CMK (cell line): ENCODE measurements at places on chromosomes 4 and X.

- DNase-seq, result peak; percentile 9
Measured at GRCh38 chrX:140918398-140919038, 83.9 kb upstream of the SPANXB1 start.

GRCh38 chr4:160352637-160353036 is 1249.8 kb downstream of the RAPGEF2 start:
- no peak for DNase-seq

DNA sequence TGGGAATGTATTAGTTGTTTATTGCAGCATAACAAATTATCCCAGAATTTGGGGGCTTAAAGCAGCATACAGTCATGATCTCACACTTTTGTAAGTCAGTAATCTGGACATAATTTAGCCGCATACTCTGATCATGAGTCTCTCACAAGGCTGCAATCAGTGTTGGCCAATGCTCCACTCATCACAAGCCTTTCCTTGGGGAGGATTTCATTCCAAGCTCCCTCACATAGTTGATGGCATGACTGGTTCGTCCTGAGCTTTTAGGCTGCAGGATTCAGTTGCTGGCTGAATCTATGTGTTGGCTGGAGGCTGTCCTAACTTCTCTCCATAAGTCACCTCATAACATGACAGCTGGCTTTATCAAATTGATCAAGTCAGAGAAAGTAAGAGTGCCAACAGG is 1568.6 kb upstream of the PCDH7 start:
- no peak for DNase-seq

DNA sequence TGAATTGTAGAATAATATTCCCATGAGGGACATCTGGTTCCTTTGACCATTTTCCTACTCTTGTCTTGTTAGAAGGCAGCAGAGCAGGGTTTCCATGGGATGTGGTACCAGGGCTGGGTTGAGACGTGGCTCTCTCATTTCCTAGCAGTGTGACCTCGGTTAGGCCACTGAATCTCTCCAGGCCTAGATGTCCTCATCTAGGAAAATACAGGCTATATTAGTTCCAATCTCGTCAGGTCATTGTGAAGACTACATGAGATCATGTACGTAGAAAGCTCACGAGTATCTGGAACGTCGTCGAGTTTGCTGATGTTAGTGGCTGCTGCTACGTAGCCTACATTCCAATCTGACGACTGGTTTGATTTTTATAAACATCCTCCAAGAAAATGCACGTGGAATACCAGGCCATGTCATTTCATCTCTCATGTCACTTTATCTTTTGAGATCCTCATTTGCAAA is 278.2 kb upstream of the GATB start:
- no peak for DNase-seq

- no peak for DNase-seq
Measured at GRCh38 chr4:44861756-44862155, 135.4 kb upstream of the GNPDA2 start.

GRCh38 chr4:23484689-23485088 is 405.2 kb downstream of the PPARGC1A start:
- no peak for DNase-seq
